ENCODE measurements at places on chromosomes 1 and 21.
A peak's percentile ranks its signal among the peaks of the same experiment; 100 is the strongest.

DNA sequence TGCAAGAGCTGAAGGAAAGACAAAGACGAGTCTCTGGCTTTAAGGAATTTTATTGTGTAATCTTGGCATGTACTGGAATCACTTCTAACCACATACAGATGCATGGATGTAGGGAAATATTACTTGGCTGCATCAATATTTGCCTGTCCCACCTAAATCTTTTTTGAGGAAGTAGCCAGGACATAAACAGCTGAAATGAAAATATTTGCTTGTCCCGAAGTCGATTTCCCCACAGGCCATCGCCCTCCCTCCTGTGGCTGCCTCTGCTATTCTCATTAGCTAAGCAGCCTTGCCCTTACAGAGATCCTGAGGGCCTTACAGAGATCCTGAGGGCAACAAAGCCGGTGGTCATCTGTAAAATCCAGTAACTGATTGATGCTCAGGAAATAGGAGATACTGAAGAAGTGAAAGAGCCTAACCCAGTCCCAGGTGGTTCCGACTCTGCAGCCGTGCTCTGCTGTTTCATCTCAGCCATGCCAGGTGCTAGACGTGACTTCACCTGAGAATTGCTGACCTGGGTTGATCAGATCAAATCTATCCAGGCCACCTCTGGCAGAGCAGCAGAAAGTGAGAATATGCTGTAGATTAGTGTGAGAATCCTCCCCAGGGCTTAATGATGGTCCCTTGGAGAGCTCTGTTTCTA lies 25.5 kb downstream of the MAN1C1 start:
- no peak for DNase-seq

GRCh38 chr1:45205011-45205909 lies 1.1 kb downstream of the ZSWIM5 start:
- DNase-seq, result peak; percentile 5

DNA sequence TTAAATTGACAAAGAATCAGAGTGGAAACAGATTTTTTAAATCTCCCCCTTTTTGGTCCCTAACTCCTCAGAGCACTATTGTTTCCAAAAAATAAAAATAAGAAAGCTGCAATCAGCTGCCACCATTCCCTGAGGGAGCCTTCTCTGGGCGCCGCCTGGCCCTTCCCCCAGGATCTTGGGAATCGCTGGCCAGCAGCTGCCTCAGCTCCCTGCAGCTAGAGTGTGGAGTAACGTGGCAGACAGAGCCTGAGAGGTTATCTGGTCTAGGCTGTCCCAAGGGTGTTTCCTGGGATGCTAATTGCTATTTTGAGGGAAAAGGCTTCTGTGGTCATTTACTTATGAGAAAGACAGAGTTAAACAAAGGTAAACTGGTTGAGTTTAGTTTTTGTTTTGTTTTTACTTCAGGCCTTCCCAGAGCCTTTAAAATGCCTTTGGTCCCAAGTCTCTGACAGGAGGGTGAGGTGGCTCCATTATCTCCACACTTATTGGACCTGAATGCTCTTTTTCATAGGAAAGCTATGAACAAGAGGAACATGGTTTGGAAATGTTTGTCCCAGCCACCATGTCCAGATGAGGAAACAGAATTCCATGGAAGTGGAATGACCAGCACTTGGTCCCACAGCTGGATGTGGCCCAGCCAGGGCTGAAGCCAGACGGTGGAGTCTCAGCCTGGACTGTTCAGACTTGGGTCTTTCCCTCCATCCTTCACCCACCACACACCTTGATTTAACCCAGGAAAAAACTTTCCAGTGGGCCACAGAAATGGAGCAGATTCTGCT lies 14.1 kb upstream of the KIAA1614 start:
- no peak for DNase-seq

GRCh38 chr1:29439615-29440014 lies 203.3 kb downstream of the PTPRU start:
- no peak for DNase-seq

GRCh38 chr1:85421179-85421578 lies 43.8 kb downstream of the DDAH1 start:
- DNase-seq, result no peak

- DNase-seq, result no peak
Observed at GRCh38 chr1:36804669-36805314, 229.5 kb downstream of the GRIK3 start.

DNA sequence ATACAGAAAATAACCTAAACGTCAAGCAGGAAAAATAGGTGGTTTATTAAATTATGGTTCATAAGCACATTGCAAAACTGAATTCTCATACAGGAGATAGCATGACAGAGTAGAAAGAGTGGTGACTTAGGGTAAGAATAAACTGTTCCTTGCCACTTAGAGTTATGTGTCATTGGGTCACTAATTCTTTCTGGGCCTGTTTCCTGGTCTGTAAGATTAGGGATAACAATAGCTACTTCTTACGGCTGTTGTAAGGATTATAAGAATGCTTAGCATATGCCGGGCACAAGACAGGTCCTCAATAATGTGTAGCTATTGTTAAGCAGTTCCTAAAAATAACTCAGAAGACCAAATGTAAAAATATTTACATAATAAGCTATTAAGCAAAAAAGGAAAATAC lies 24.2 kb downstream of the SNRNP40 start:
- no peak for DNase-seq

- no peak for DNase-seq
Observed at GRCh38 chr1:116031302-116031835, 55.1 kb downstream of the SLC22A15 start.

- DNase-seq, result no peak
Observed at GRCh38 chr1:52947490-52947889, 20.4 kb downstream of the SCP2 start.

DNA sequence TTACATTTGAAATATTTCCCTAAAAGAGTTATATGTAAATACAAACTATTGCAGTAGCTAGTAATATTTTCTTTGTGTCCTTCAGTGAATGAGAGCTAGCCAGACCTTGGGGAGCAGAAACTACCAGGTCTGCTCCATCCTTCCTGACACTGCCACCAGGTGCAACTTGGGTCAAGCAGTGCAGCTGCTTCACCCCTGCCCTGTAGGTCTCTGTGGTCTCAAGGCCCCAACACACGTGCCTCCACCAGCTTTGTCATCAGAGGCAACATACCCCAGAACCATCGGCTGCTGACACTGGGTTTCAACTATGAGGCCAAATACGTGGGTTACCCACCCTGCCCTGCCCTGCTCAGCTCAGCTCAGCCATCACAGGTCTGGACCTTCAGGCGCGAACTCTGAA lies 181.6 kb downstream of the FCRL5 start:
- no peak for DNase-seq

DNA sequence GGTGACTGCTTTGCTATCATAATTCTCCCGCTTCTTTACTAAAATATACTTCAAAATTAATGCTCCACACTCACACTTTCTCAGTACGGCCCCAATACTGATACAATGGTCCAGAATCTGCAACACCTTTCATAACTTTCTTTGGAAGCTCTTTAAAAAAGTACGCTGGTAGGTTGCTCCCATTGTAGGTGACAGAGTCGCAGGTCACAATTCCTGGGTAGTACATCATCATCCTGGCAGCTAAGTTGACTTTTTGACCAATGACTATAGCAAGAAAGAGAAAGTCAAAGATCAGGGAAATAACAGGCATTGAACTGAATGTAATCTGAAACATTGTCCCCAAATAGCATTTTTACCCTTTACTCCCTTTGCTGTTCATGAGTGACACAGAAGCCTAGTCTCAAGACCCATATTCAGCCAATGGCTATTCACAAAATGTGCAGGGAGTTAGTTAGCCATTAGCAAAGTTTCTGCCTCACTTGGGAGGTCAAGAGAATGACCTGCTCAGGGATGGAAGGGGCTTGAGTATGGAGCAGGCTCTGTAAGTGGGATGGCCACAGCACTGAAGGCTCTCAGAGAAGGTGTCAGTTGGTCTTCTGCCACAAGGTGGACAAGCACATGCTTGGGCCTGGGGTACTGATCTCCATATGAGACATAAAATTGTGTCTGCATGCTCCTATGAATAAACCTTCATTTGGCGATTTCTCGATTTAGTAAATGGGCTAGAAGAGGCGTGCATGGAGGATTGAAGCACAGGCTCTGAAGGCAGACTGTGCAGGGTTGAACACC lies 35.4 kb downstream of the ADCY10 start:
- no peak for DNase-seq

DNA sequence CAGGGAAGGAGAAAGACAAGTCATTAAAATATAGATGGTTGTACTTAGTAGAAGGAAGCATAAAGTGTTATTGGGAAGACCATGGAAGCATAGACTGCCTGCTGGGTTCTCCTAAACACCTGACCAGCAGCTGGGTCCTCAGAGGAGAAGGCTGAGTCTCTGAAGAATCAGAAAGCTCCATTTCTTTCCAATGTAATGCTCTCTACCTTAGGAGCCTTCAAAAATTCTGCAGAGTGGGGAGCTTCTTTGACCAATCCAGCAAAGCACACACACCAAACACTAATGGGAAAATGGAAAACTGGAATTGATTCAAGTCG lies 21.1 kb upstream of the BCL10 start:
- no peak for DNase-seq

DNA sequence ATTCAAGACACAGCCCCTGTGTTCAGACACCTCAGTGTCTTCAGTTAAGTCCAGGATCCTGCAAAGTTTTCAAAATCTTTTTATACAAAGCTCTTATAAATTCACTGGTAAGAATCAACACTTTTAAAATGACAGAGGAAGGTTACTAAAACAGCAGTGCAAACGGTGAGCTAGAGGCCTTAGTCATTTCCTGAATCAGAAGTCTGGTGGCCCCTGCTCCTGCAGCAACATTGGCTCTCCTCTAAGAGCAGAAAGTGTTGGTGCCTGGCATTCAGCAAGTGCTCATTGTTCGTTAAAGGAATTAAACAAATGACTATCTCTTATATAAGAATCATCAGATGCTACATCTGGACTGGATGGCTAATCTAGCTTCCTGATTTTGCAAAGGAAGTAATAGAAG lies 282.9 kb downstream of the PTGER3 start:
- no peak for DNase-seq

DNA sequence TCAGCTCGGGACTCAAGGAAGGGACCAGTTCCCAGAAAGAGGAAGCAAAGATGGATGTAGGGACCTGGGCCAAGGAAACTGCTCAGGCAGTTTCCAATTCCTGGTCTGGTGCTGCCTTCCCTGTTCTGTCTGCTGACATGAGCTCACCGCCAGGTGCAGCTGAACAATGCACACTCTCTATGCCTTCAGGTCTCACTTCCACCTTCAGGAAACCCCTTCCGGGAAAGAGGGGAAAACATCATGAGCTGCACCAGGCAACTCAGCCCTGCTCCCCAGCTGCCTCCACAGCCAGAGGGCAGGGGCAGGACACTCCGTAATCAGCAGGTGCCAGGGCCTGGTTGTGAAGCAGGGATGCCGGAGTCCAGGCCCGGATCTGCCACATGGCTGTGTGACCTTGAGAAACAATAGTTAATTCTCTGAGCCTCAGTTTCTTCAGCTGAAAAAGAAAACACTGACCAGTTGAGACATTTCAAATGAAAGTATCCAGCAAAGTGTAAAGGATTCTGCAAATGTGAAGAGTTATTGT lies 27.8 kb downstream of the SMIM12 start:
- no peak for DNase-seq

DNA sequence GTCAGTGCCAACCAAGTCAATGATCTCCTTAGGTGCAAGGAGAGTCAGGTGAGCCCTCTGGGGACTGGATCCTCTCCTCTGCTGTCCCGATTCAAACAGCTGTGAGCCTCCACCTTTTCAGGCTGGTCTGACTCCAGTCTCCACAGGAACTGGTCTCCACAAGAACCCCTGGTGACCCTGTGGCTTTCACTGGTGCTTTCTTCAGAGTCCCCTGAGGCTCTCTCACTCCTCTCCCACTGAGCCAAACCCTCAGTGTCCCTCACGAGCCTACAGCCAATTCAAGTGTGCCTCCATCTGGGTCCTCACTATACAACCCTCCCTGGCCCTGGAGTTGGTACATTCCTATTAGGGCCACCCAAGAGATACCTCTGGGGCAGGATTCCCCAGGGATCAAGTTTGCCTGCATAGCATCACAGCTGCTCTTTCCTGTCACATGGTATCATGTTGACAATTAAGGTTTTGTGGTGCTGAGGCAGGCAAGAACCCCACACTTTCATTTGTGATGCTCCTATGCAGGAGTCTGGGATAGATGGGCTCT lies 5.2 kb upstream of the NGF start:
- no peak for DNase-seq

DNA sequence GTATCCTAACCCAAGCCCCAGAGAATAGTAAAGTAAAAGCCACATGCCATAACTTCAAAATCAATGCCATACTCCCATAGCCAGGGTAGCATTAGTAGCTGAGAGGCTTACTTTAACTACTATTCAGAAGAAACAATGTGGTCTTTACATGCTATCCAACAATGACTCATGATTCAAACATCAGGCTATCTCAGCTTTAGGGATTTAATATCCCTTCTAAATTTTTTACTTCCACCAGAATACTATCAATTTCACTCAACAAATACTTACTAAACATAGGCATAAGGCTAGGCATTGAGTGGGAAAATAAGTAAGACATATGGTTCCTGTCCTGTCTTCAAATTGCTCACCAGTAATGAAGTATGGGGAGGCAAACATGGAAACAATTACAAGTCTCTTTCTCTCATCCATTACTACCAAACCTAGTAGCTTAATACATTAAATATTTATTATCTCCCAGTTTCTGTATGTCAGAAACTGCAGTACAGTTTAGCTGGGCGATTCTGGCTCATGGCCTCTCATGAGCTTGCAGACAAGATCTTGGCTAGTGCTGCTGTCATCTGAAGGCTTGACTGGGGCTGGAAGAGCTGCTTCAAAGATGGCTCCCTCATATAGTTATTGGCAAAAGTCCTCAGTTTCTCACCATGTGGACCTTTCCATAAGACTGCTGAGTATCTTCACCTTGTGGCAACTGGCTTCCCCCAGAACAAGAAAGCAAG lies 30.7 kb downstream of the EVI5 start:
- DNase-seq, result no peak

DNA sequence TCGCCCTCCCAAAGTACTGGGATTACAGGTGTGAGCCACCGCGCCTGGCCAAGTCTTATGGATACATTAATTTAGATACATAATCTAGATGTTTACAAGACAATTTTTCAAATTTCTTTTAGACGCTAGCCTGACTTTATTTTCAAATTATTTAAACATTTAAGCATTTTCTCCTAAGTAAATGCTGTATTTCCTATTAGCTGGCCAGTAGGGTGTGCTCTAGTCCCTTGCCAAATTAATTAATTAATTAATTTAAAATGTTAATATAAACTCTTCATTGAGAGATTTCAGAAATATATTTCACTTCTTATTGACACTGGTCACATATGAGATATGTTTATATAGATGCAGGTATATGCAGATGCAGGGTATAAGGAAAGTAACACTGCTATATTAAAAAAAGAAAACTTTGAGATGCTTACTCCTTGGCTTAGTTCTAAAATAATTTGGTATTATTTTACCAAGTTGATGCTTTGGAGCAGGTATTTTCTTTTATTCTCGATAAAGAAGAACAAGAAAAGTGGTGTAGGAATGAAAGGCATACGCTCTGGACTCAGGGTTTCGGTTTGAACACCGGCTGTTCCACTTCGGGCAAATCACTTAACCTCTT lies 5.2 kb upstream of the ERRFI1 start:
- no peak for DNase-seq

- no peak for DNase-seq
Observed at GRCh38 chr1:147786536-147786935, 26.1 kb upstream of the GJA5 start.
